ENCODE measurements at places on chromosomes 5 and 9. TPM values are rescaled to one million over a fixed set of nuclear protein-coding genes. Genes with fewer than 3 reads are reported as not detected.

GRCh38 chr5:74507370-74508005, 133.0 kb downstream of the ENC1 start:
- no peak overlapping the region for H3K27ac ChIP-seq
- no peak for DNase-seq
- H3K4me3 ChIP-seq = no peak overlapping the region
- no peaks in the 10 kb centered on the region for H3K27me3 ChIP-seq

Gene LCN15
- total RNA-seq = 6.4 TPM

GRCh38 chr5:61933787-61934626, 372.0 kb upstream of the KIF2A start:
- no peak overlapping the region for H3K27ac ChIP-seq
- H3K4me1 ChIP-seq = no peaks in the 10 kb centered on the region
- no peaks in the 10 kb centered on the region for H3K27me3 ChIP-seq
- no peak overlapping the region for H3K4me3 ChIP-seq
- DNase-seq = peak; percentile 58

- no peak for DNase-seq
- no peak overlapping the region for H3K27ac ChIP-seq
- no peaks in the 10 kb centered on the region for H3K36me3 ChIP-seq
- no peaks in the 10 kb centered on the region for H3K27me3 ChIP-seq
- no peaks in the 10 kb centered on the region for H3K4me1 ChIP-seq
These were observed 615.1 kb upstream of the NUDT12 start for GRCh38 chr5:104177651-104178050.

DNA sequence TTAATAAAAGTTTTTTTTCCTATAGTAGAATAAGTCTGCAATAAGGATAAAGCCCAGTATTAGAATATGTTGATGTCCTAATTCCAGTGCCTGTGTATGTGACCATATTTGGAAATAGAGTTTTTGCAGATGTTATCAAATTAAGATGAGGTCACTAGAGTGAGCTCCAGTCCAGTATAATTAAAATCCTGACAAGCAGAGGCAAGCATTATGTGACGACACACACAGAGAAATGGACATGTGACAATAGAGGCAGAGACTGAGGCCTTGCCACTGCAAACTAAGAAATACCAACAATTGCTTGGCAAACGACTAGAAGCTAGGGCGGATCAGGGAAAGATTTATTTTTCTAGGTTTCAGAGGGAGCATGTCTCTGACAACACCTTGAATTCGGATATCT, 216.4 kb upstream of the CYLC2 start:
- no peak for DNase-seq
- no peak overlapping the region for H3K27ac ChIP-seq
- no peaks in the 10 kb centered on the region for H3K36me3 ChIP-seq
- H3K4me3 ChIP-seq = no peak overlapping the region
- H3K27me3 ChIP-seq = no peaks in the 10 kb centered on the region

- H3K27me3 ChIP-seq = no peaks in the 10 kb centered on the region
- H3K4me3 ChIP-seq = no peak overlapping the region
- no peak for DNase-seq
- no peaks in the 10 kb centered on the region for H3K36me3 ChIP-seq
- H3K27ac ChIP-seq = no peak overlapping the region
These were observed 35.1 kb upstream of the CCDC152 start for GRCh38 chr5:42721484-42721883.

GRCh38 chr9:38331141-38331540, 61.4 kb upstream of the ALDH1B1 start:
- H3K36me3 ChIP-seq = no peaks in the 10 kb centered on the region
- no peak overlapping the region for H3K4me3 ChIP-seq
- H3K27me3 ChIP-seq = no peaks in the 10 kb centered on the region
- no peak for DNase-seq
- H3K4me1 ChIP-seq = no peaks in the 10 kb centered on the region

Gene ENHO
- not detected for total RNA-seq

DNA sequence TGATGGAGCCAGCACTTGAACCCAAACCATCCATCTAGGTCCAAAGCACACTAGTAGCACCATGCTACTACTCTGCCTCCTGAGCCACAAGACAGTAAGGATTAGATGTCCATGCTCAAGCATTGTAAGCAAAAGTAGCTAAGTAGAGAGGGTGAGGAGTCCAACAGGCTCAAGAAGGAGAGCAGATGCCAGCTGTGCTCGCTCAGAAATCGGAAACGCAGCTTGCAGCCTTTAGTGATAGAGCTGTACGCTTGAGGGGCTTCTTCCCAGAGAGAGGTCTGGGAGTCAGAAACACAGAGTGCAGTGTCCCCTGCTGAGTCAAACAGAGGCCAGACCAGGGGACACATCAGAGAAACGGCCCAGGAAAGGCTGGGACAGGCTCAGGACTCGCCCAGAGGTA, 32.7 kb upstream of the GABRP start:
- no peak overlapping the region for H3K27ac ChIP-seq
- no peaks in the 10 kb centered on the region for H3K27me3 ChIP-seq

DNA sequence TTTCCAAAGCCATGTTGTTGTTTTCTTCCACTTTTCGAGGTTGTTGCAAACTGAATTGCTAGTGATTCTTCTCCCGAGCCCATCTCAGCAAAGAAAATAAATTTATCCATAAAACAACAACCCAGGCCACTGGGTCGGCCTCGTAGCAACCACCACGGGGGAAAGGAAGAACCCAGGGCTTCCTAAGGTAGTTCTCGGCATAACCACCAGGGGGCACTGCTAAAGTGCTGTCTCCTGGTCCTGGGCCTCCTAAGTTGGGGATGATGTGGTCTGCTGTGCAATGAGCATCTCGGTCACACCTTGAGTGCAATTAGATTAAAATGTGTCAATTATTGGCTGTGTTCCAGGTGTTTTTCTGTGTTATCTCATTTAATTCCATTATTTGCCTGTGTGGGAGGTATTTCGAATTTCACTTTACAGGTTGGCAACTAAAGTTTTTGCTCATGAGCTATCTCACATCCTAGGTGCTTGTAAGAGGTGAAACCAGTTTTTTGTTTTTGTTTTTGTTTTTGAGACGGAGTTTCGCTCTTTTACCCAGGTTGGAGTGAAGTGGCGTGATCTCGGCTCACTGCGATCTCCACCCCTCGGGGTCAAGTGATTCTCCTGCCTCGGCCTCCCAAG, 102.8 kb upstream of the DAP start:
- H3K4me1 ChIP-seq = no peaks in the 10 kb centered on the region
- peak; percentile 49 for DNase-seq
- no peak overlapping the region for H3K4me3 ChIP-seq
- no peak overlapping the region for H3K27ac ChIP-seq

All from transverse colon (tissue), 4 donors.